ENCODE measurements at places on chromosomes 3 and 15.

DNA sequence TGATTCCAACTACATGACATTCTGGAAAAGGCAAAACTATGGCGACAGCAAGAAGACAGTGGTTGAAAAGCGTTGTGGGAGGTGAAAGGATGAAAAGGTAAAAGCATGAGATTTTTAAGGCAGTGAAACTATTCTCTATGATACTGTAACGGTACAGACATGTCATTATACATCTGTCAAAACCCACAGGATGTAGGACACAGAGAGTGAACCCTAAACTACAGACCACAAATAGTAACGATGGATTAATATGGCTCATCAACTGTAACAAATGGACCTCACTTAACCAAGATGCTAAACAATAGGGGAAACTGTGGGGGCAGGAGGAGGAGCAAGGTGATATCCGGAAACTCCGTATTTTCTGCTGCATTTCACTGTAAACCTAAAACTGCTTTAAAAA lies 39.1 kb downstream of the MYO9A start:
- DNase-seq, result no peak

- no peak for DNase-seq
Measured at GRCh38 chr3:16355828-16356227, 90.8 kb downstream of the OXNAD1 start.

- peak; percentile 18 for DNase-seq
Measured at GRCh38 chr3:195755791-195756676, 35.3 kb downstream of the MUC20 start.

DNA sequence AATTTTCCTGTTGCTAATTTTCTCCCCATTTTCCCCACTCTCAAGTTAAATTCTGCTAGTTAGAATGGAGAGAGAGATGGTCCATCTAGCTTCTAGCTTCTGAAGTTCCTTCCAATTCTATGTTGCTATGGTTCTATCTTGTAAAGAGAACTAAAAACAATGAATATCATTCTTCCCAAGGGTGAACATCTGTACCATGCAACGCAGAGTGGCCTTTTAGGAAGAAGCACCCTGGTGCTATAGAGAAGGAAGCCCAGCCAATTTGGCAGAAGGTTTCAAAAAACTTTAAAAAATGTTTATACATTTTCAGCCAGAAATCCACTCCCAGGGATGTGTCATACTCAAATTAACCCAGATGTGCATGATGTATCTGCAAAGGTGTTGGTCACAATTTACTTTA lies 149.1 kb downstream of the SEMA6D start:
- no peak for DNase-seq

- no peak for DNase-seq
Measured at GRCh38 chr15:42104095-42104891, 9.9 kb upstream of the PLA2G4D start.

GRCh38 chr3:42071904-42072812 lies 19.0 kb upstream of the TRAK1 start:
- no peak for DNase-seq

DNA sequence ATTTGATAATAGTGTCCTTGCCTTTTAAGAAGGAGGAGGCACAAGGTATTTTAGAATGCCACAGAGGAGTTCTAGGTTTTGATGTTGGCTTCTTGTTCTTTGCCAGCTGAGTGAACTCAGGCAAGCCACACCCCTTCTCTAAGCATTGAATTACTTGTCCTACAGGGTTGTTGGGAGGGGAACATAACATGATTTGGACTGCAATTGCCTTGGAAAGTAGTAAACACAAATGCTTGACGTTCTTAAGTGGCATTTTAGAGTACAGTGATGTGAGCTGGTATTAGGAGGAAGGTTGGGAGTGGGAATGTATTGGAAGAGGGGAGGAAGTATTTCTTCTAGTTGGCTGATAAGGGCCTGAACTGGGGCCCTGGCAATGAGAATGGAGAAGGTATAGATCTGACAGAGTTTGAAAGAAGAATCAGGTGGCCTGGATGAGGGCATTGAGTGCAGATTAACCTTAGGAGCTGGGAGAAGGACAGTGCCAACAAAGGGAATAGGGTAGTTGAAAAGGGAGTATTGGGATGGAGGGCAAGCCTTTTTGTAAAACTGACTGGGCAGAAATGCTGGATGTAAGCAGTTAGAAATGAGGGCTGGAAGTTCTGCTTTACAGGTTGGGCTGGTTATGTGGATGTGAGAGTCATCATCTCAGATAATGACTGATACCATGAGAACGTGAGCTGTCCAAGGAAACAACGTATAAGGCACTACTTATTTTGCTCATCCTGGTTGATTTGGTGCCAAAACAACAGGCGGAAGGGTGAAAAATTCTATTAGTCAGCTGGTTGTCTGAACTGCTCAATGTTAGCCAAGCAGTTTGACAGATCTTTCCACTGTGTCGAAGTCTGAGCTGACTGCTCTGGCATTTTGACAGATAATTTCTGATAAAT lies 16.7 kb downstream of the KAT2B start:
- DNase-seq, result no peak

Measured in activated CD8-positive, alpha-beta memory T cell treated with anti-CD3 and anti-CD28 coated beads for 1 hour (primary cell).